ENCODE measurements at places on chromosomes 3 and 15.

- no peak for DNase-seq
Measured at GRCh38 chr3:27591312-27592210, 107.4 kb upstream of the SLC4A7 start.

- DNase-seq: peak; percentile 22
Measured at GRCh38 chr15:58332676-58333400, 99.0 kb upstream of the LIPC start.

DNA sequence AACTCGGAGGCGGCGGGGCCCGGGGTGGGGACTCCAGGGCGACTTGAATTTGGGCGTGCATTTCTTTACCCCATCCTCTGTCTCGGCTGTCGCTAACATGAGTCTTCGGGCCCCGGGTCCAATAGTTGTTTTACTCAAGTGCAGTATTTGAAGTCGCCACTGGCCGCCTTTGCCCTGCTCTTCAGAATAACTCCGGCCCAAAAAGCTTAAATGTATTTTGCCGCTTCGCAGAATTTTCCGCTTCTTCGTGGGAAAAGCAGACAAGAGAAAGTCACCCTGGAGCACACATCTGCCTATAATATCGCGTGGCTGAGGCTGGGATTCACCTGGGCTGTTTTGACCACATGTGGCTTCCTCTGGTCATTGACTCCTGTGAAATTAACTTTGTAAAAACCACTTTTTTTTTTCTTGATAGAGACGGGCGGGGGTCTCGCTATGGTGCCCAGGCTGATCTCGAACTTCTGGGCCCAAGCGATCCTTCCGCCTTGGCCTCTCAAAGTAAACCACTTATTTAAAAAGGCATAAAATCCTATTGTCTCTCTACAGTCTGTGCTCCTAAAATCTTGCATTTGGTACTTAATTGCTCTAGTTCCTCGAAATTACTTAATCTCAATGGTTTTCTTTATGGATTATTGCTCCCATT lies 676 bp downstream of the CNOT10 start:
- no peak for DNase-seq

- no peak for DNase-seq
Measured at GRCh38 chr3:26535151-26535550, 87.4 kb upstream of the LRRC3B start.

DNA sequence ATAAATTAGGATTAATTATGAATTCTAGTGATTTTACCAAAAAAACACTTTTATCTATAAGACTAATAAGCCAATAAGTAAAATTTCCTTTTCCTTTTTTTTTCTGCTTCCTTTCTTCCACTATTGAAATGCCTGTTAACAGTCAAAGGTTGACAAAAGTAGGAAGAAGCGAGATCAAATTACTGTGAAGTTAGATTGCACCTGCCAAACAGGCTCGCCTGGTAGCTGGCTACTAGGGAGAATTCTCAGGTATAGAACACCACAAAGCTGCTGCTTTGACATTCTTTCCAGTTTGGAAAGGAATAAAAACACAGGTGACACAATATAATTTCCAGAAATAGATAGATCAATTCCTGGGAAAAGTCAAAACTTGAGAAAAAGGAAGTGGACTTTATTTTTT lies 749.0 kb downstream of the NSUN3 start:
- no peak for DNase-seq

GRCh38 chr3:74789111-74789510 lies 174.7 kb upstream of the CNTN3 start:
- DNase-seq: no peak
